ENCODE measurements at places on chromosomes 12 and 14.
A peak's percentile ranks its signal among the peaks of the same experiment; 100 is the strongest.

DNA sequence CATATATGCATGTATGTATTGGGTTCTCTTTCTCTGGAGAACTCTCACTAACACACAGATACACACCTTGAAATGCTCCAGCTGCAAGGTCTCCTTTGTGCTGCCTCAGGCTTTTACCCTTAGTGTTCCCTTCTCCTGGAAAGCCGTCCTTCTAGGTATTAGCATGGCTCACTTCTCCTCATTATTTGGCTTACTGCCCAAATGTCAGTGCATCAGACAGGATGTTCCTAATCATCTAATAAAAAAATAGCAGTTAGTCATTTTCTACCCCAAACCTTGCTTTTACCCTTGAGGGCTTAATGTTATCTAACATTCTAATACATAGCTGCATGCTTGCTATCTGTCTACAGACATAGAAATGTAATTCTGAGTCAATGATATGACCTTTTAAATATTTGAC lies 109.0 kb upstream of the SLC16A7 start:
- no peak for DNase-seq

DNA sequence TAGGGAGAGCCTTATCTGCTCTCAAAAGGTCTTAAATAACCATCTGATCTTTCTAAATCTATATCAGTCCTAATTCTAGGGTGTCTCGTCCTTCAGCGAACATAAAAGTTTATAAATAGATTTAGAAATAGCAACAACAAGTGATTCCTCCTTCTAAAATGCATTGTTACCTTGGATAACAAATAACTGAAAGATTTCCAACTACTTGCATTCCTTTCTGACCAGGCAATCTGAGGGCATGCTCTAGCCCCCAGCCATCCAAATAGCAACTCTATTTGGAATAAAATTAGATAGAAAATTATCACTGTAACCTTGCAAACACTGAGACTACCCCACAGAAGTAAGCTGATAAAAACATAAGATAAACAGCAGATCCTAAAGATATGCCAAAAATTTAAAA lies 21.8 kb upstream of the KRR1 start:
- no peak for DNase-seq

DNA sequence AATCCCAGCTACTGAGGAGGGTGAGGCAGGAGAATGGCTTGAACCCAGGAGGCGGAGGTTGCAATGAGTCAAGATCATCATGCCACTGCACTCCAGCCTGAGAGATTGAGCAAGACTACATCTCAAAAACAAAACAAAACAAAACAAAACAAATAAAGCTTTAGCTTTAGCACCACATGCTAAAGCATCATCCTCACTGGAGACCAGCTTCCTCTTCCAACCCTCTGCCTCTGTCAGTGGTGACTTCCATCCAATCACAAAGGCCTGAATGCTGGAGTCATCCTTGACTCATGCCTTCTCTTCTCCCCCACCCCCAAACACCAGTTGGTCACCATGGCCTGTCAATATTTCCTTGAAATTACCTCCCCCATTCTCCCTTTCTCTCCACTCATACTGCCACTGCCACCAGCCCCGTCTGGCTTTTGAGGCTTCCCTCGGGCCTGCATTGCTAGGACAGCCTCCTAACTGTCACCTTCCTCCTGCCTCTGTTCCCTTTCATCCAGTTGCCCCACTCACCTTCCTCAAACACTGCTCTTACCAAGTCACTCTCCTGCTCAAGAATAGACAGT lies 1.4 kb downstream of the ZNF385A start:
- DNase-seq: no peak

DNA sequence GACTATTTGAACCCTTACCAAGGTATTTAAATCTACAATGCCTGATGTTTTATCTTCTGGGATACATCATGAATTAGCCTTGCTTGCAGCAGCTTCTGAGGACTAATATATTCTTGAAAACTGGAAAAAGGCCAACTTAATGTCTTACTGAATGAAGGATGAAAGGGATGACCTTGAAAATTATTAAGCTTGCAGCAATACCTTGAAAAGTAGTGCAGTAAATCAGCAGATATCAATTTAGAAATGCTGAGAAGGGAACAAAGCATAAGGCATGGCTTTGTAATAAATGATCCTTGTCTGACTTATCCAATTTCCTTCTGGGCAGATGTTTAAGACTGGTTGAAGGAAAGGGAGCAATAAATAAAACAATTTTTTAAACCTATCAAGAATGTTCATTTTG lies 37.3 kb upstream of the FERMT2 start:
- DNase-seq: no peak

DNA sequence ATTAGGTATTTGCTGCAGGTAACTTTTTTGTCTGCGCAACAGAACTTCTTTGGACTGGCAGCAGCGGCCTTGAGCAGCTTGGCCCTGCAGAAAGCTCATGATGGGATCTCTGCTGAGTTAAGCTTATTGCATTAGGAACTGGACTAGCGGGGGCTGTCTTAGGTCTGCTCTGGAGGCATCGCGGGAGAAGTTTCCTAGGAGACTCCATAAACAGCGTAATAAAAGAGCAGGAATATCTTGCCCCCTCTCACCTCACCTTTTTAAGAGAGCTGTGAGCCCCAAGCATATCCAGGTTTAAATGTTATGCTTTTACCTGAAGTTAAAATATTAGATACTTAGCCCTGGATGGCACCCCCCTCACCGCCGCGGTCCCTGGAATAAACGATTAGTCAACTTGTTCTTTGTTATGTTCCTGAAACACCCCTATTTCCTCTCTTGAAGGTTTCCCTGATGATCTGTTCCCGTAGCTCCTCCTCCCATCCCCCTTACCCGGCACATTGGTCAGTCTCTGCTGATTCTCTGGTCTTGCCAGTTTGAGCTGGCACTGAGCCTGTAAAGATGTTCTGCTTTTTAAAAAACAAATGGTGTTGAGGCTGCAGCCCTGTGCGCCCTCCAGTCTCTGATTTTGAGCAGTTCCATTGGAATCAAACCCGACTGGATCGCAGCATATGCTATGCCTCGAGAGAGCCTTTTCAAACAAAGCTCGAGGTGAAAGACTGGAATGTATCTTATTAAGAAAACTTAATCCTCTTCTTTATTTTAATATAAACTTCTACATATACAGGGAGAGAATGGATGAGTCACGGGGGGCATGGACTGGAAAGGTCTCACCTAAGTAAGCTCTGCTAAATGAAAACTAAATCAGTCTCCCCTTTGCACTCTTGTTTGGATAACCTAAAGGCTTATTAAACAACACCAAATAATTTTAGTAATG lies 1.9 kb downstream of the MLXIP start:
- DNase-seq: peak; percentile 21

DNA sequence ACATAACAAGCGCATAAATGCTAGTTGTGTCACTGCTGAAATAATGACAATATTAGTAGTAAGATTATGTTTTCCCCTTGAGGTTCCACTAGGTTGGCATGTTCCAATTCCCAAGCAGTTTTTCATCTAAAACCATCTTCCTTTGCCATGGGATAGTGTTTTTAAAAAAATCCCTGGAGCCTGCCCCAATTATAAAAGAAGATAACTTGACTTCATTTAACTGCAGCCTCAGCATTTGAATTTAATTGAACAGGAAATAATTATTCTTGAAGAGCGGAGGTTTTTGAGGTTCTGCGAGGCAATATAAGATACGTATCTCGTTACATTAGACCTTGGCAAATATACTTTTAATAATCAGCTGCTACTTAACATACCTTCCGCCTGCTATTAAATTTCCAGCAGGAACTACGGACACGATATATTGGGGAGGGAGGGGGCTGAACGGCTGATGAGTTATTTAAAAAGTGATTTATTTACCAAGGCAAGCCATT lies 65.2 kb upstream of the HSPB8 start:
- no peak for DNase-seq

GRCh38 chr12:124563401-124563800 lies 4.0 kb downstream of the NCOR2 start:
- no peak for DNase-seq

DNA sequence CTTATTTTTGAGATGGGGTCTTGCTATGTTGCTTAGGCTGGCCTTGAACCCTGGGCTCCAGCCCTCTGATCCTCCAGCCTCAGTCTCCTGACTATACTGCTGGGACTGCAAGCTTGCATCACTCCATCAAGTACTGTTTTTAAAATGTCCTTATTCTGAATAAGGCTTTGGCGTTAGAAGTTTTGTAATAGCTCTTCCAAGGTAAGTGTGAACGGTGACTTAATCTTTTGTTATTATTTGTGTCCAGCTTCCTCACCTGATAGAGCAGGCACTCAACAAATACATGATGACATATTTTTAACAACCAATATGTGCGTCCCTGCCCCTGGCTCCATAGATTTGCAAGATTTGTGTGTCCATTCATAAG lies 1.4 kb downstream of the C1RL start:
- no peak for DNase-seq

- DNase-seq: no peak
Measured at GRCh38 chr12:124437617-124438436, 129.6 kb downstream of the NCOR2 start.

- no peak for DNase-seq
Measured at GRCh38 chr14:20679907-20680306, 4.5 kb upstream of the RNASE4 start.

- no peak for DNase-seq
Measured at GRCh38 chr12:42812871-42813270, 223.3 kb upstream of the PRICKLE1 start.

DNA sequence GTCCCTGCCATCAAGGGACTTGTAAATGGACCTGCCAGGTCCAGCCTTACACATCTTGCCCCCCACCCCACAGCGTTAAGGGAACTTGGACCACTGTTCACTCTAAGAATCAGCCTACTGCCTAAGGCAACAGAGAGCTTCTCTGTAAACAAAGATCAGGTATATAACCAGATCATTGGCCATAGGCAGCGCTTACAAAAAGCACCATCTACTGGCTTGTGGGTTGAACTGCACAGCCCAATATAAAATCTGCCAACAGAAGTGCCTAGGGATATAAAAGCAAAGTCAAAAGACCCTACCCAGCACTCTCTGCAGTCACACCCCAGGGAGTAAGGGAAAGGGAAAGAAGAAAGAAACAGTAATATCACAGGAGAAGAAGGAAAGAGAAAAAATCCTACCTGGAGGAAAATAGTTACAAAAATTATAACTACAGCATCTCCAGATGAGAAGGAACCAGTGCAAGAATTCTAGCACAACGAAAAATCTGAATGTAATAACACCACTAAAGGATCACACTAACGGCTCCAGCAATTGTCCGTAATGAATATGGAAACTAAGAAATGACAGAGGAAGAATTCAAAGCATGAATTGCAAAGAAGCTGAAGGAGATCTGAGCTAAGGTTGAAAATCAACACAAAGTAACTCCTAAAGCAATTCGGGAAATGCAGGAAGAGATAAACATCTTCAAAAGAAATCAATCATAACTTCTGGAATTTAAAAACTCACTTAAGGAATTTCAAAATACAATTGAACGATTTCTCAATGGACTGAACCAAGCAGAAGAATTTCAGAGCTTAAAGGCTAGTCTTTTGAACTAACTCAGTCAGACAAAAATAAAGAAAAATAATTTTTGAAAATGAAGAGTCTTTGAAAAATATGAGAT lies 95.2 kb upstream of the PCED1B start:
- DNase-seq: peak; percentile 23

- no peak for DNase-seq
Measured at GRCh38 chr12:12126551-12126950, 55.8 kb downstream of the BCL2L14 start.

GRCh38 chr12:38163442-38163801 lies 153.2 kb upstream of the ALG10B start:
- no peak for DNase-seq

GRCh38 chr12:98894412-98895085 lies 249.5 kb downstream of the APAF1 start:
- DNase-seq: no peak

DNA sequence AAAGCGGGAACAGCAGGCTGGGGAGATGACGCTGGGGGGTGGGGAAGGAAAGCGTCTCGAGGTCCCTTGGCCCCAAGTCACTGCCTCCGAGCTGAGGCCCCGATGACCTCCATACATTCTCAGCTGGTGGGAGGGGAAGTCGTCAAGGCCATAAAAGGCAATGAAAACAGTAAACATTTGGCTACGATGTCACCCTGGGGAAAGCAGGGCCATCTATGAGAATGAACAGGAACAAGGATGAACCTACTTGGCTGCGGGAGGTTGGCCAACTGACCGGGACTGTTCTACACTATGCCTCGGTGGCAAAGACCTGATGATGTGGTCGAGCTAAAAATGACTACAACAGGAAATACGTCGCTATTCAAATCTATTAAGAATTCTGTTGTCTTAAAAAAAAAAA lies 19.5 kb downstream of the PRKAB1 start:
- no peak for DNase-seq

DNA sequence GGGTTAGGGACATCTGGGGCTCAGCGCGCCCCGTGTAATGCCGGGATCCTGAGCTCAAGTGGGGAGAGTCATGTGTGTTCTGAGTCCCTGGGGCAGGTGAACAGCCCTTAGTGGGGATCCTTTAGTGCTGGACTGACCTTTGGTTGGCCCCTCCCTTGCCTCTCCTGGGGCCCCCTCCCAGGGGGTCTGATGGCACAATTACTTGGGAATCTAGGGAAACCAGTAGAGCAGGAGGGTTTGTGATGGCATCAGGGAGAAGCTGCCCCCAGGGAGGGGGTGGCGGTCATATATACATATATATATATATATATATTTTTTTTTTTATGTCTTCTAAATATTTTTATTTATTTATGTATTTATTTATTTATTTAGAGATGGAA lies at the start of gene MORN3:
Gene MORN3, minus strand, starts transcription at position 134 of the 380 bp plus-strand sequence. CDS start 171 bp downstream, outside the sequence.
- DNase-seq: no peak

DNA sequence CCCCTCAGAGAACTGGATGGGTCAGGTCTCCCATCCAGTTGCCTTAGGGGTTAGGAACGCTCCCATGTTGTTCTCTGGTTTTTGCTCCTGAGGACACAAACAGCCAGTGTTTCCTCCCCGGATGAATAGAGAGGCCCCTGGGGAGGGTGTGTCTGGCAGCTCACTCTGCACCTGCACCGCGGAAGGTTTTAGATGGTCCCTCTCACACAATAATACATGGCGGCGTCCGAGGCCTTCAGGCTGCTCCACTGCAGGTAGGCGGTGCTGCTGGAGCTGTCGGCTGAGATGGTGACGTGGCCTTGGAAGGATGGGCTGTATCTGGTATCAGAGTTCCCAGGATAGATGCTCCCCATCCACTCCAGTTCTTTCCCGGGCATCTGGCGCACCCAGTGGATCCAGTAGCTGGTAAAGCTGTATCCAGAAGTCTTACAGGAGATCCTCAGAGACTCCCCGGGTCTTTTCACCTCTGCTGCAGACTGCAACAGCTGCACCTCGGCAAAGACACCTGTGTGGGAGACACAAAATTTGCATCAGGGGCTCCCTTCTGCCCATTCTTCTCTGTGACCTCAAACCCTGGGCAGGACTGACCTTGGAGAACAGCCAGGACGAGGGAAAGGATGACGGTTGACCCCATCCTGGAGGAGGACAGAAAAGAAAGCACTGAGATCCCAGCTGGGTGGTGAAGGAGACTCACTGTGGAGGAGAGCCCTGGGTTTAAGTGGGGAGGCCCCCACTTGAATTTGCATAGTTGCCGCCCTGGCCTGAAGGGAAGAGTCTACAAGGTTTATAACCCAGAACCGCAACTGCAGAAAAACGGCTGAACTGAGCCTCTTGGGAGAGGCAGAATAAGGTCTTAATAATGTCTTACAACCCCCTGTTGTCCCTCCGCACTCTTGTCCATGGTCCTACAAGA lies 1324.8 kb downstream of the TMEM121 start:
- no peak for DNase-seq
